ENCODE measurements at places on chromosomes 13 and 19.

DNA sequence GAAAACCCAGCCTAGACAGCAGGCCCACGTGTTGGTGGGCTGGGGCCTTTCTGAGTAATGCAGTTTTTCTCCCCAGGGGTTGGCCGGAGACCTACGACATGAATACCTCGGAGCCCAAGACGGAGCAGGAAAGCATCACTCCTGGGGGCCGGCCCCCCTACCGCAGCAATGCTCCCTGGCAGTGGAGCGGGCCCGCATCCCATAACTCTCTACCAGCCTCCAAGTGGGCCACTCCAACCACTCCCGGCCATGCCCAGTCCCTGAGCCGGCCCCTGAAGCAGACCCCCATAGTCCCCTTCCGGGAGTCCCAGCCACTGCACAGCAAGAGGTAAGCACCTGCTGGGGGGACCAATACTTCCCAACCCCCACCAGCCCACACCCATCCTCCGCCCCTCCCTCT lies 82.9 kb downstream of the DPF1 start:
- no peak for DNase-seq

GRCh38 chr13:100546713-100547405 lies 41.7 kb downstream of the GGACT start:
- no peak for DNase-seq

DNA sequence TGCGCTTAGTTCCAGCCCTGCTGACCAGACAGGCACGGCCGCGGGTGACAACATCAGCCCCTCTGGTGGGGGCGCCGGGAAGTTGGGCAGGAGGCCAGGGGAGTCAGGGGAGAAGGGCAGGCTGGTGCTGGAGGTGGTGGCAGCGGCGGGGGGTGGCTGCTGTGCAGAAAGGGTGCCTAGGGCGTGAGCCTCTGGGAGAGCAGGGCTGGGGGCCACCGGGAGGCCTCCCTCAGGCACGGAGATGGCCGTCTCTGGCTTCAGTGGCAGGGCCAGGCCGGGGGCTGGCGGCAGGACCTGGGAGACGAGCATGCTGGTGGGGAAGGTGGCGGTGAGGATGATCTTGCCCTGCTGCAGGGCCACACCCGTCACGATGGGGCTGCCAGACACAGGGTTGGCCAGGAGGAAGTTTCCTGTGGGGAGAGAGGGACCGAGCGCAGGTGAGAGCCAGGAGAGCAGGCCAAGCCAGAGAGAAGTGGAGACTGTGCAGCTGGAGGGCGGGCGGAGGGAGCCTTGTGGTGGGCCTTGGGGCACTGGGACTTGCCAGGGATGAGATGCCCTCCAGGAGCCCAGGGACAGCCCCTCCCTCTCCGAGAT lies 3.3 kb downstream of the SIX5 start:
- no peak for DNase-seq

GRCh38 chr19:30060531-30061222 lies 118.6 kb downstream of the URI1 start:
- DNase-seq: no peak

DNA sequence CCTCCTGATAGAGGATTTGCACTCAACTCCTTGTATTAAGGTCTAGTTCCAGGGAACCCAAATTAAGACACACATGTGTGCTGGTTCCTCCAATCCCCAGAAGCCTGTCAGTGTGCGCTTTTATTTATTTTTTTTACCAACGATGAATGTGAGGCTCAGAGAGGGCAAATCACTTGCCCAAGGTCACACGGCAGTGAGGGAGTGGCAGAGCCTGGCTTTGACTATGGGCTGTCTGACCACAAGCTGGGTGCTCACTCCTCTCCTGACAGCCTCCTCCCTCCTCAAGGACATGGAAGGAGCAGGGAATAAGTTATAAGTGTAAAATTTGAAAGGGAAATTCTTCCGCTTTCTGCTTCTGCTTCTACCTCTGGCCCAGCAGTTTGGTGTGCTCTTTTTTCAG lies 48.9 kb downstream of the CYP4F22 start:
- DNase-seq: no peak

DNA sequence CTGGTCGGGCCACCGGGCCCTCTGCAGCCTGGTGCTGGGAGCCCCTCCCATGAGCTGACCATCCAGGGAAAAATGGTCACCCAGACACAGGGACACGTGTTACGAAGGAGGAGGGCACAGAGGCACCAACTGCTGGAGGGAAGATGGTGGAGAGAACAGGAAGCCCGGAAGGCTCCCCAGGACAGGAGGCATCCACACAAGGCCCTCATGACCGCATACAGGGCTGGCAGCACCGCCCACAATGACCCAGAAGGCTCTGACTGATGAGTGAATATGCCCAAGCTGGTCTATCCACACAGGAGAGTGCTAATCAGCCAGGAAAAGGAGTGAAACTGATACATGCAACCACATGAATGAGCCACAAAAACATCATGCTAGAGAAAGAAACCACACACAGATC lies 14.0 kb upstream of the TMEM86B start:
- no peak for DNase-seq

DNA sequence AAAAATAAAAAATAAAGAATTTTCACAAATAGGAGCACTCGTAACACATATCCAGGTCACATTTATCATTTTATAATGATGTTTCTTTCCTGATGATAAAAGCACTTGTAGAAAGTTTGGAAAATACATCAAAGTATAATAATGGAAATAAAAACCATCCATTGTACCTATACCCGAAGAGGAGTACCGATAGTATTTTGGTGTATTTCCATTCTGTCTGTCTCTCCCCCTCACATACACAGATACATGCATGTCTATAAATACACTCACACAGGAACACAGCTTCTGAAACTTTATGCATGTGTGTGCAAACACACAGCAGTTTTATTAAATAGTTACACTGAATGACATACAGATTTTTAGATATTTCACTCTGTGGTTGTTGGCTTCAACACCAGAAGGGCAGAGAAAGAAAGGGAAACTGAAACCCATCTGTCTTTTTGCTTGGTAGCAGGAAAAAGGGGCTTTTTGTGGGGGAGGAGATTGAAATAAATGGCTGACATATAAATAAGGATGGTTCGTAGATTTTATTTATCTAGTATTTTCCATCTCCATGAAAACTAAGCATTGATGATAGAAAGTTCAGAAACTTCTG lies 114.8 kb downstream of the LRCH1 start:
- DNase-seq: no peak

DNA sequence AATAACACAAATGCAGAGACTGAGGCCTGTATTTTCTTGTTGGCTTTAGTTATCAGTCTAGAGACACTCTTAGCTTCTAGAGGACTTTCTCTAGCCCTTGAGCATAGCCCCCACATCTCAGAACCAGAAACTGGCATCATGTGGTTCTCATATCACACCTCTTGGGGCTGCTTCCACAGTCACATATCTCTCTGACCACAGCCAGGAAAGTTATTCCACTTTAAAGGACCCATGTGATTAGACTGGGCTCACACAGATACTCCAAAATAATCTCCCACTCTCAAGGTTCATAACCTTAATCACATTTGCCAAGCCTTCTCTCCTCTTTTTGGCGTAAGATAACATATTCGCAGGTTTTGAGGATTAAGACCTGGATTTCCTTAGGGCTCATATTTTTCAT lies 846.9 kb upstream of the MIR17HG start:
- no peak for DNase-seq

DNA sequence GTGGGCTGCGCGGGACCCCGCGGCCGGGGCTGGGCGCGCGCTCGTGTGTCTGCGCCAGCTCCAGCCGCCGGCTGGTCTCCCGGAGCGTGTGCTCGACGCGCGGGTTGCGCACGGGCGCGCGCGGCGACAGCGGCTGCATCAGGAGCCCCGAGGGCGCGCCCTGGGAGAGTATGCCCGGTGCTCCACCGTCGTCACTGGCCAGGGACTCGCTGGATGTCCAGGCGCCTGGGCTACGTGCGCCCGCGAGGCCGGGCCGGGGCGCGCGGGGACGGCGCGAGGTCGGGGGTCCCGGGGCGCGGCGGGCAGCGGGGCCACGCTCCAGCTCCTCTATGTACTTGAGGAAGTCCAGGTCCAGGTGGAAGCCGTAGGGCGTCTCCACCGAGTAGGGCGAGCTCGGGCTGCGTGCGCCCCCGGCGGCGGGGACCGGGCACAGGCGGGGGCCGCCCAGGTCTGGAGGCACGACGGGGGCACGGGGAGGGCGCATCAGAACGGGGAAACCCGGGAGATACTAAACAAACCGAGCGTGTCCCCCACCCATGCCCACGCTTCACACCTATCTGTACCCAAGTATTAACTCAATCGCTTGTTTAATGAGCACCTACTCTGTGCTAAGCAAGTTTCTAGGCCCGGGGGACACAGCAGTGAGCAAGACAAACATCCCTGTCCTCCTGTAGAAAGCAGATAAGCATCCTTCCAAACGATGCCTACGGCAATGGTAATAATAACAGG lies 7.6 kb downstream of the KANK3 start:
- no peak for DNase-seq

DNA sequence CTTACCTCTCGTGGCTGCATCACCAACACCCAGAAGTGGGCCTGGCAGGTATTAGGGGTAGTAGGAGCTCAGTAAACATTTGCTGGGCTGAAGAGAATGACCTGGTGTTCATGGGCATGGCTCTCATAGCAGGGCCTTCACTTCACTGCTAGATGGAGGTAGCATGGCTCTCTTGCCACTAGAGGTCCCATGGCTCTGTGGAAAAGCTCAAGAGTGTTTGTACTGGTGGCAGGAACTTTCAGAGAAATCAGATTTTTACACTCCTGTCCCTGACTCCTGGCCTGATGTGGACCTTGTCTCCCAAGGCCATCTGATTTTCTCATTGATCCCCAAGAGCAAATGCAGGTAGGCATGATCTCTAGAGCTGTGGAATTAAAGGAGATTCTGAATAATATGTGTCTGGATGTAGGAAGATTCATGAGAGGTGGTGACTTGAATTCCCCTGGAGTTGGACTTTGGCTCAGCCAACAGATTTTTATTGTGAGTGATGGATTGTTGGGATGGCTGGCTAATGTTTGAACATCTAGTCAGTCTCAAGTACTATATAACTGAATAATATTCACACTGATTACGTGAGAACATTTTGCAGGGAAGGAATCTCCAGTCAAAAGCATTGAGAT lies 5.7 kb downstream of the ZNF574 start:
- DNase-seq: no peak

DNA sequence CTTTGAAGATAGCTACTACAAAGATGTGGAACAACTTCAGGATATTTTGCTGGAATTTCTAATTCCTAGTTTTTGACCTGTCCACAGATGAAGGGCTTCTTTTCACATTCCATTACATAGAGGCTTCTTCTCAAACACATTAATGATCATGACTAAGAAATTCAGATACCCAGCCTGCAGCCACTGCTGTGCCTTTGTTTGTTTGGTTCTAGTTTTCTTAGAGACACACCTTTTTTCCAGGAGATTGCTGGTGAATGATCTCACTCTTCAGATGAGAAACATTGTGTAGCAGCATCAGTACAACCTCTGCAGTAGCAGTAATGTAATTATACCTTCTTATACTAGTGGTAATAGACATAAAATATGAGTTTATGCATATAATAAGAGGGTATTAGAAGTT lies 5.0 kb downstream of the TDRD3 start:
- no peak for DNase-seq

DNA sequence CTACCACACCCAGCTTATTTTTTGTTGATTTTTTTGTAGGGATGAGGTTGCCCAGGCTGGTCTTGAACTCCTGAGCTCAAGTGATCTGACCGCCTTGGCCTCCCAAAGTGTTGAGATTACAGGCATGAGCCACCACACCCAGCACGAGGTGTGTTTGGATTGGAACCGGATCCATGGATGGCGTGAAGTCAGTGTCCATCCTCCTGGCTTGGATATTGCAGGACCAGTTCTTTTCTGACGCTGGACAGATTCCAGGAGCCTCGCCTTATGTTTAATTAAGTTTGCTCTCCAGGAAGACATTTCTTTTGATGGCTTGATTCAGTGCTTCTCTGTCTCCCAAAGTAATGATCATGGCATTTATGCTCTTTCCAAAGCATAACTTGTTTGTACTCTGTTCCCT lies 14.4 kb upstream of the RFXAP start:
- DNase-seq: no peak

GRCh38 chr13:90201202-90201601 lies 1146.3 kb upstream of the MIR17HG start:
- no peak for DNase-seq

- no peak for DNase-seq
These were observed 2.8 kb upstream of the KLF5 start for GRCh38 chr13:73055813-73056564.

- DNase-seq: no peak
These were observed 78.2 kb downstream of the GGACT start for GRCh38 chr13:100510208-100510957.

GRCh38 chr13:89541091-89542030 lies 1806.1 kb upstream of the MIR17HG start:
- DNase-seq: no peak

GRCh38 chr13:102035969-102036368 lies 365.9 kb downstream of the FGF14 start:
- DNase-seq: no peak

DNA sequence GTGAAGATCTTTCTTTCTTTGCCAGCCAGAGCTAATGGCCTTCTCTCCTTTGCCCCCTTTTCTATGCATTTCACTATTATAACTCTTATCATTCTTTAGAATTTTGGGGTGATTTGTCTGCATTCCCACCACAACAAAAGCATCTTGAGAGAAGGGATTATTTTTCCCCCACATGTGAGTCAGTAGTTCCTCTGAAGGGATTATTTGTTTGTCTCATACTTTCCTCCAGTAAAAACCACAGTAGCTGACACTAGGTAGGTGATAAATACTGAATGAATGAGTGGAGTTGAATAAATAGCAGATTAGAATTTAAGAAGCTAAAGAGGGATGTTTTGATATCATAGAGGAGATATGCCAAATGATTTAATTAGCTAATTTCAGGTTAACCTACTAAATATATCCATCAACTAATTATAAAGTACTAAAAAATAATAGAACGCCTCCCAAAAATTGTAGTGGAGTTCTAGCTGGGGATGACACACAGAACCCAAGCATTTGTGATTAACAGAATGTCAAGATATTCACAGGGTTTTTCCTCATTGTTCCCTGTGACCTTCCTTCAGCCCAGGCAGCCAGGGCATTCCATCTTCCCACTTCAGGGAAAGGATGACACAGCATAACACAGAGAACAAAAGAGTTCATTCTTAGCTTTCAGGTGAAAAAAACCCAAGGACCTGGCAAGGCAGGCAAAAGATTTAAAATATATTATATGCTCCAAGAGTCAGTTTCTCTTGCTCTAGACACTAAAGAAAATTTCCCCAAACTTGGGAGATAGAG lies 3.5 kb upstream of the TBC1D4 start:
- DNase-seq: no peak

GRCh38 chr19:29928831-29929230 lies 13.2 kb upstream of the URI1 start:
- DNase-seq: no peak

DNA sequence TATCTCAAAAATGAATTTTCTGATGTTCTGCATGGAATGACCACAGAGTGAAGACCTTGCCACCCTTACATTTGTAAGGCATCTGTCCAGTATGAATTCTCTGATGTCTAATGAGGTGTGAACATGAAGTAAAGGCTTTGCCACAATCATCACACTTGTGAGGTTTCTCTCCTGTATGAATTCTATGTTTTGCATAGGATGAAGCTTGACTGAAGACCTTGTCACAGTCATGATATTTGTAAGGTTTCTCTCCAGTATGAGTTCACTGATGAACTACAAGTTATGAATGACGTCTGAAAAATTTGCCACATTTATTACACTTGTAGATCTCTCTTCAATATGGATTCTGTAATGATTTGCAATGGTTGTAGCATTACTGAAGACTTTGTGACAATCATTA lies 13.3 kb downstream of the ZNF816 start:
- DNase-seq: no peak

All from neural crest cell (in vitro differentiated cells).